ENCODE measurements at places on chromosomes 2 and 18.

DNA sequence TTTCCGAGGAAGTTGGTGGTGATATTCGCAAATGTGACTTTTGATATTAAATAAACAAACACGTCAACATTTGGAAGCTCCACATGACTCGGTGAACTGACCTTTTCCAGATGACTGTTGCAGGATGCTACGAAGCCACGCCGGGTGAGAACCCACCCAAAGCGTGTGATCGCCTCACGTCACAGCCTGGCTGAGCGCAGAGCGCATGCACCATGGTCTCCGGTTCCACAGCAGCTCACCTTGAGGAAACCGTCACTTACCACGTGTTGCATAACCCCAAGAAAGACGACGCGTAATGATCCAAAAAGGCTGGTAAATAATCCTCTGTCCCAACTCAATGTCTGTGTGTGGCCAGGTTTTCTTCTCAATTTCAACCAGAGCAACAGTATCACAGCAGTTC, 64.5 kb upstream of the CTDP1 start:
- DNase-seq, result no peak

DNA sequence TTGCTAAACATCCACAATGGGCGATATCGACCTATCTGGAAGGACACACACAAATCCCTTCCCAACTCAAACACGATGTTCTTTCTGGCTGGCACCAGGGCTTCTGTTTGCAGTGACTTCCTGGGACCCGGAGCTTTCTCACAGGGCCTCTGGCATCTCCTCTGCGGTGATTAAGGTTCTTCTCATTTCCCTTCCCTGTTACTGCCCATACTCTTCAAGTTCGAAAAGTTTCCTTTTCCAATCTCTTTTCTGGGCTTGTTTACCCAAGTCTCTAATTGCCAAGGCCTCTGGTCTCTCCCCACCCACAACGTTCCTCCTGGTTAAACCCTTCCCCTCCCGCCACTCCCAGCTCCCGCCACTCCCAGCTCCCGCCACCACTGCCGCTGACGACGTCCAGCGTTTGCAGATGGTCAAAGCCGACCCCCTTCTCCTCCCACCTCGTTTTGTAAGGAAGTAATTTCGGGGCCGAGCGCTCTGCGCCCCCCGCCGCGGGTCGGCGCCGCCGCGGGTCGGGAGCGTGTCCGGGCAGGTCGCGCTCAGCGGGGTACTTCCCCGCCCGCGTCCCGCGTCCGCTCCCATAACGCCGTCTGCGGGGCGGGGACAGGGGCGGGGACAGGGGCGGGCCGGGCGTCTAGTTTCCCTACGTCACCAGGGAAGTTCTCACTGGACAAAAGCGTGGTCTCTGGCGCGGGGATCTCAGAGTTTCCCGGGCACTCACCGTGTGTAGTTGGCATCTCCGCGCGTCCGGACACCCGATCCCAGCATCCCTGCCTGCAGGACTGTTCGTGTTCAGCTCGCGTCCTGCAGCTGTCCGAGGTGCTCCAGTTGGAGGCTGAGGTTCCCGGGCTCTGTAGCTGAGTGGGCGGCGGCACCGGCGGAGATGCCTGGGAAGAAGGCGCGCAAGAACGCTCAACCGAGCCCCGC, at the start of gene PMAIP1:
Gene PMAIP1, plus strand, starts transcription at position 699 of the 924 bp plus-strand sequence. Its CDS starts 182 bp downstream, at position 881.
- peak; percentile 87 for DNase-seq

DNA sequence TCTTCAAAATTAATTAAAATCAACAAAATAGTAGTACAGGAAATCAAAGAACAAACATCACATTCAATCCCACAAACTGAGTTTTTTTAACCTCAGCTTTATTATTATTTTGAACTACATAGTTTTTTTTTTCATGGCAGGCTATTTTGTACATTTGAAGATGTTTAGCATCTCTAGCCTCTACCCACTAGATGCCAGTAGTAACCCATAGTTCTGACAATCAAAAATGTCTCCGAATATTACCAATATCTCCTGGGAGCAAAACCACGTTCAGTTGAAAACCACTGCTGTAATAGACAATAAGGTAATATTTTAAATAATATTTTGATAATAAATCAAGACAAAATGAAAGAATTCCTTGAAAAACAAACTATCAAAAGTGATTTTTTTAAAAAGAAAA, 702.6 kb upstream of the LRRTM1 start:
- no peak for DNase-seq

- no peak for DNase-seq
These were observed 265.9 kb downstream of the SETBP1 start for GRCh38 chr18:44946529-44947113.
